ENCODE measurements at places on chromosomes 13 and 19. TPM values are rescaled to one million over a fixed set of nuclear protein-coding genes. Genes with fewer than 3 reads are reported as not detected.
A peak's percentile ranks its signal among the peaks of the same experiment; 100 is the strongest.

DNA sequence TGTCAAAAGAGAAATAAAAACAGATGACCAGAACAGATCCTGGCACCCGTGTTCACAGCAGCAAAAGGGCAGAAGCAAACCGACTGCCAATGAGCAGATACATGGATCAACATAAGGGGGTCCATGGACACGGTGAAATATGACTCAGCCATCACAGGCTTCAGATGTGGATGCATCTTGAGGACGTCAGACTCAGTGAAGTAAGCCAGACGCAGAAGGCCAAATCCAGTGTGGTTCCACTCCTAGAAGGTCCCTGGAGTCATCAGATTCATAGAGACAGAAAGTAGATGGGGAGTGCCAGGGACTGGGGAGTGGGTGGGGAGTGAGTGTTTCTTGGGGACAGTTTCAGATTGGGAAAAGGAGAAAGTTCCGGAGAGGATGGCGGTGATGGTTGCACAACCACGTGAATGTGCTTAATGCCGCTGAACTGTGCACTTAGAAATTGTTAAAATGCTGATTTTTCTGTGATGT is 28.8 kb upstream of the SEMA6B start:
- DNase-seq: no peak

DNA sequence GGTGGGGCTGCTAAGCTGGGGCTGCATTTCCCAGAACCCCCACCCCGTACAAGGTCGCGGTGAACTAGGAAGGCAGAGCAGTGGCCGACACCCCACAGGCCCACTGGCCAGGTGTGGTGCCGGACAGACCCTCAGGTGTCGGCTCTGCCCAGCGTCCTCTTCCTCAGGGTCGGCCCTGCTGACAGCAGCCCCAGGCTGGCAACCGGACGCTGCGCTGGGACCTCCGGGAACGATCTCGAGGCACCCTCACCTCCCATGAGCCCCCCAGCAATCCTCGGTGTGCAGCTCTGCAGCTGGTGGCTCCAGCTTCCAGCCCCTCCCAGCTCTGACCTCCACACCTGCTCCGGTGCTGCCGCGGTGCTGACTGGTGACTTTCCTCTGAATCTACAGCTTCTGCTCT is 142.9 kb upstream of the SPACA7 start:
- DNase-seq: peak; percentile 72

DNA sequence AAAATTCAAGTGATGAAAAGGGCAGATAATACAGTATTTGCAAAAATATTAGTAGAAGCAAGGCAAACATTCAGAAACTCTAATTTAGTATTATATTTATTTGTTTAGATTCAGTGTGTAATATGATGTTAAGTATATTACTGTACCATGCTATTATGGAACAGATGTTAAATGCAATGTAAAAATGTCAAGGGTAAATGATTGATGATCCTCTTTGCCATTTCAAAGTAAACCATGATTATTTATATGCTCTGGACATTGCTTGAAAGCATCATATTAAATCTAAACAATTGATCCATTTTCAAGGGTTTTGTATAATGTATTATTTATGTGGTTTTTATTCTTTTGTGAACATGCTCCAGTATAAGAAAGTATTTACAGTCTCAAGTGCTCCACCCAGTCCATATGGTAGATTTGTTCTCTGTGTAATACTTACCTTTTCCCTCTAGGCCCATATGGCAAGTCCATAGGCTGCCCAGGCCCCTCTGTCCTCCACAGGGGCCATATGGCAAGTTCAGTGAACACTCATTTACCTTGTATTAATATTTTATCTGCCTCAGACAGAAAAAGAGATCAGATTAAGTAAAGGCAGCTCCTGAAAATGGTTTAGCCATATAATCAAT is 353.5 kb downstream of the DACH1 start:
- no peak for DNase-seq

DNA sequence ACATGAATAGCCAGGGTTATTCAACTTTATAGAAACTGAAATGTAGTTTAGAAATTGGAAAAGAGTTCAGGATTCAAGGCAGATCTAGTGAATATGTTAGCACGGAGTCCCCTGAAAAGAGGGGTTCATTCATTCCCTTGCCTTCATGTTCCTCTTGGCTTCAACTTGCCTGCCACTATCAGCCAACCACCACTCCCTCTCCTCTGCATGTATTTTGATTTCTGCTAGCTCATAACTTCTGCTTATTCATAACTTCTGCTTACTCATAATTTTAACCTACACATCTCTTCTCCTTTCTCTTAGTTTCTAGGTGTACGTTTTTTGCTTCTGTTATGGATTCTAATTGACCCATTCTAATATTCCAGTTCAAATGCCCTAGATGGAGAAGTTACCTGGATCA is 5.5 kb upstream of the SERTM1 start:
- no peak for DNase-seq

DHDH gene
- 0.61 TPM for total RNA-seq

GRCh38 chr13:110902370-110902769 is 12.5 kb downstream of the ANKRD10 start:
- no peak for DNase-seq

DNA sequence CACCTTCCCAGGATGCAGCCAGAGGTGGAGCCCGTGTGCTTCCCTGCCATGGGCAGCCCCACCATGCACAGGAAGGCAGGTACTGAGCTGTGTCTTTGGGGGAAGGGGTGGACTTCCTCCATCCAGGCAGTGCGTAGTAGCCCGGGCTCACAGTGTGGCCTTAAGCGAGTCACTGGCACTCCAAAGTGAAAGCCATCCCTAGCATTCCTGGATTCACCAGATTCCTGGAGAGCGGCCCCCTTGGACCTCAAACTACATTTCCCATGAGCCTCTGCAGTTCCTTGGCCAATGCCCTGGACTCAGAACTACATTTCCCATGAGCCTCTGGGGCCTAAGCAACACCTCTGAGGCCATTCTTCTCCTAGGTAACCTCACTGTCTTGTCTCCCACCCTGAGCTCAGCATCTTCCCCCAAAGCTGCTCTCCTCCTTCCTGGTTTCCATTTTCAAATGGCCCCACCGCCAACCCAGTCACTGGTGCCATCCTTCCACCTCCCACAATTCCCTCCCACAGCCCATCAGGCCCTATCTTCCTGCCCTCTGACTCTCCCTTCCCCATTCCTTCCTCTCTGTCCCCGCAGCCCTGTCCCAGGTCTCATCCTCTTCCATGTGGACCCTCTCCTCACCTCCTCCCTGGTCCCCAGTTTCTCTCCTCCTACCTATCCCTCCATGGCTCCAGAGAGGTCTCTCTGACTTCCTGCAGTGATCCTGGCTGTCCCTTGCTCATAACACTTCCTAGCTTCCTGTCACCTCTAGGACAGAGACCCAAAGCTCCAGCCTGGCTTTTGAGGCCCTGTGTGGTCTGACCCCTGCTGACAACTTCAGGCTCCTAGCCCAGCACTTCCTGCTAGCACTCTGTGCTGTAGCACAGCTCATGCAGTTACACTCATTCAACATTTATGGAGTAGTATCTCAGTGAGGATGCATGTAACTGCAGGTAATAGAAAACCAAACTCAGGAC is at the start of gene C19orf81:
Gene C19orf81, plus strand, starts transcription at position 13 of the 959 bp plus-strand sequence. Its CDS starts 0 bp downstream, at position 13.
- no peak for DNase-seq

DNA sequence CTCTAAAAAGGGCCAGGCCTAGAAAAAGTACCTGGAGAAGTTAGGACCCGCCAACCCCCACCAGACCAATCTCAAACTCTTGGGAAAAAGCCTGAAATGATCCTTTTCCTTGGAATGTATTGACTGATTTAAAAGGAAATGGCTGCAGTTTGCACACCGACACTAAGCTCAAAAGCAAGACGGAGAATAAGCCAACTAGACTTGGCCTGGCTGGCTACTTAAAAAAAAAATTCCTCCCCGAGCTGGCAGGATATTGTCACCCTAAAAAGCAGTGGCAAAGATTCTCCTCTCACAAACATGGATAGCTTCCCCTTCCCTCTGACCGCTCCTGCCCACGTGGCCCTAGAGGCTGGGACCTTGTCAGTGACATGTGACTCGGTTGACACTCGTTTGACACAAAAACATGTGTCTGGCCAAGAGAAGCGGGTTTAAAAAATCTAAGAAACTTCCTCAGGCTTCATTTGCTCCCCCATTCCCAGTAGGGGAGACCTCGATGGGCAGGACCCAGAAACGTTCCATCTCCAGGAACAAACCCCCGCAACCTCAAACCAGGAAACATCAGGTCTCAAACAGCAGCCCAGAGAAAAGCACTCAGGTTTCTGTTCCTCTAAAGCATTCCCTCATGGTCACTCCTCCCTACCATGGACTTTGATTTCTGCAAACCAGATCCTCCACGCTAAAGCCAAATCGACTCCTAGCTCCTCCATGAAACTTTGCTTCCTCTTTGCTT is 1.3 kb downstream of the RFX1 start:
- DNase-seq: no peak

- DNase-seq: no peak
Observed at GRCh38 chr13:44188257-44188656, 185.4 kb upstream of the SERP2 start.

DNA sequence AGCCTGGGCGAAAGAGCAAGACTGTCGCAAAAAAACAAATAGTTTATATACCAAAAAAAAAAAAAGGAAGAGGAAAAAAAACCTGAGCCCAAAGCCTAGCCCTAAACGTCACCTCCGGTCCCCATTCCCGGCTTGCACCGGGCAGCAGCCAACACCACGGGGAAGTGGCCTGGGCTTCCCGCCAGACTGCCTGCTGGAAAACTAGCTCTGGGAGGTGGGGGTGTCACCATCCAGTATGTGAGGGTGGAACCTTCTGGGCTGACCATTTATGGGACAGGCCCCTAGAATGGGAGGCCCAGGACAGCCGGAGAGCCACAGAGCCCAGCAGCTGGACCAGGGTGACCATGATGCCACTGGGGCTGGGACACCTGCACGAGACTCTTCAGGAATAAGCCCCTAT is 37.3 kb downstream of the IL12RB1 start:
- DNase-seq: peak; percentile 97

MYH14 gene
- 26.4 TPM for total RNA-seq

ZNF728 gene
- 3.1 TPM for total RNA-seq

DNA sequence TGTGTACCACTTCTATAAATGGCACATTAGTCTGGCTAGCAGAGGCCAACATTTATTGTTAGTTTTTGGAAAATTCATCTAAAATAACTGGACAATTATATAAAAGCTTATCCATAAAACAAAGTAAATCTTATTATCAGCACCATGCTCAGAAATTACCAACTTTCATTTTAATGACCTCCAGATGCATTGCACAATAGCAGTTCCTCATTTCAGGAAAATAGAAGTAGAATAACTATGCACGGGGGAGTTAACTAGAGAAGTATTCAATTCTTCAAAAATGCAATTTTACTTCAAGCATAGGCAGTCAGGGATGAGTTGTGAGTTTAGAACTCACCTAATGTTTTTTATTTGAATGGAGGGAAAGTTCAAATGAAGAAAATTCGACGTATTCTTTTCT is 1023.5 kb downstream of the PCDH17 start:
- no peak for DNase-seq

DNA sequence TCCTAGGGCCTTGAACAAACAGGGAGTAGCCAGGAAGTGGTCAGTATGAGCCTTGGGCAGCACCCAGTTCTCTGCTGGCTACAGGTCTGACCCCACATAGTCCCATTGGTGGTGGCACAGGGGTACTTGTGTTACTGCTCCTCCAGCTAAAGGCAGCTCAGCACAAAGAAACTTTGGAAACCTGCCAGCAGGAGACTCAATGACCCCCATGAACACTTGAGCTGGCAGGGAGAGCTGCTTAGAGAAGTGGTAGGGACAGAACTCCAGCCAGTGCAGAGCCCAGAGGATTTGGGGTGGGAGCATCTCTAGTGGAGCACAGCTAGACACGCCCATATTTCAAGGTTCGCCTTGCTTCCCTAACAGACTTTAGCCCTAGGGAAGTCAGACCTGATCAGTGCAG is 10.4 kb upstream of the ZNF586 start:
- DNase-seq: no peak

TNFRSF19 gene
- 1.5 TPM for total RNA-seq

- DNase-seq: no peak
Observed at GRCh38 chr13:39616087-39616694, 13.2 kb upstream of the LHFPL6 start.

KLK12 gene
- total RNA-seq: not detected

DNA sequence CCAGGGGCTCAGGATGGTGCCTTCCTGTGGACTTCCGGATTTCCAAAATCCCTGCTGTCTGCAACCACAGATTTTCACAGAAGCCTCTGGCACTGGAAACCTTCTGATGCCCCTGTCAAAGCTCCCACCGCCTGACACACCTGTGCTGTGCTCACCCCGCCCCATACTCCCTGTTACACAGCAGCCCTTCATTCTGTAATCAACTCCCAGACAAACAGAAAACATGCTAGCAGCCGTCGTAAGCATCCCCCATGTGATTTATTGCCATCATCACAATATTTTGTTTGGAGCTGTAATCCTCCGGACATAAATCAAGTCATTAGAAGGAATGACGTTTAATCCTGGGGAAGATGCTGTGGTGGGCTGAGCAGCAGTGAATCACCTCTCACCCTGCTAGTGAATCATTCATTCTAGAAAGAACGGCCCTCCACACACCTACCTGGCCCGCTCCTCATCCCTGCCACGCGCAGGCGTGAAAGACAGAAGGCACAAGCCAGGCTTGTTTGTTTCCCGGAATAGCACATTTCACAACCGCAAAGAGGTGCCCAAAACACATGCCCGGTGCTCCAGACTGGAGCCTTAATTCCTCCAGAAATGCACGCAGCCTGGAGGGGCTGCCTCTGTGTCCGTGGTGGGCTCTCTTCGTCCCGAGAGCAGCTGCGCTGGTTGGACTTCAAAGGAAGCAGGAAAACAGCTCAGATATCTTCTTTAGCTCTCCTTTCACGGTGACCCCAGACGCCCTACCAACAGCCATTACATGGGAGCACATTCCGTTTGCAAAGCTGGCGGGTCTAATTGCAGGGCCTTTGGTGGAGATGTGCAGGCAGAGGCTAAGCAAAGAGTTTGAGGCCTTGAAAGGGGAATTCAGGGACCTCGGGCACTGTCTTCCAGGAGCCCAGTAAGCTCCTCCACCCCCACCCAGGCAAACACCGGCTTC is 41.3 kb upstream of the KCTD15 start:
- DNase-seq: no peak

- no peak for DNase-seq
Observed at GRCh38 chr19:49355909-49356353, 6.3 kb downstream of the TEAD2 start.

S1PR4 gene
- total RNA-seq: 5.0 TPM

ZNF100 gene
- 17.7 TPM for total RNA-seq

GRCh38 chr13:96398486-96398885 is 308.6 kb downstream of the HS6ST3 start:
- no peak for DNase-seq

CGB1 gene
- not detected for total RNA-seq

TCF3 gene
- 44.4 TPM for total RNA-seq

DNA sequence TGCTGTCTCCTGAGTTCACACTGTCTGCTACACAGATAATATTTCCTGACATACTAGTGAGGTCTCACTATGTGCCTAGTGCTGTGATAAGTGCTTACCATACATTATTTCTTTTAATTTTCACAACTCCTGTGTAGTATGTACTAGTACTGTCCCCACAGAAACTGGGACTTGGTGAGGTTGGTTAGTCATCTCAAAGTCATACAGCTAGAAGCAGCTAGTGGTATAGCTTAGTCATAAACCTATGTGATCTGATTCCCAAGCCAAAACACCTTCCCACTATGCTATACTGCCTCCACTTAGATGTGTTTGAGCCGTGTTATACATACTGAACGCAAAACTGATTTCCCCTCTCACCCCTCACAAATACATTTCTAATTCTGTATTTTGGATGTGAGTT is 10.5 kb downstream of the MTMR6 start:
- DNase-seq: no peak
